ENCODE measurements at places on chromosomes 2 and 18.

GRCh38 chr2:43460611-43461365 lies 135.1 kb downstream of the THADA start:
- no peak for DNase-seq

DNA sequence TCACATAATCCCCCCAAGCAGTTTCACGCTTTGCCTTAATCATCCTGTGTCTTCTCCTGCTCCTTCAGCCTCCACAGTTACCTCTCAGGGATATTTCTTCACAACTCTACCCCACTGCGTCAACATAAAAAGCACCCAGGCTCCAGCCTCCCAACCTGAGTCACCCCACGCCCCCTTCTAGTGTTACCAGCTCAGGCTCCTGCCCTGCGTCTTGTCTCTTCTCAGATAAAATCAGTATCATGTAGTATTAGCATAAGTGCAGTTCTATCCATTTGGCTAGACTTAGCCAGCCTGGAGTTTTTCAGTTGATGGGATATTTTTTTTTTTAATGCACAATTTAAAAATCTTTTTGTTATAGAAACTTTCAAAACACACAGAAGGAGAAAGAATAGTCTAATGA lies 9.6 kb upstream of the PELI1 start:
- DNase-seq: no peak

- no peak for DNase-seq
These were observed 56.0 kb downstream of the UBE2E3 start for GRCh38 chr2:181036445-181036844.

GRCh38 chr2:109632158-109632789 lies 18.1 kb downstream of the SOWAHC start:
- no peak for DNase-seq

- DNase-seq: no peak
These were observed 181.3 kb upstream of the LINC00305 start for GRCh38 chr18:64330161-64330560.

- DNase-seq: no peak
These were observed 6.6 kb upstream of the RPL37A start for GRCh38 chr2:216491793-216492596.

- no peak for DNase-seq
These were observed 19.9 kb upstream of the NEDD4L start for GRCh38 chr18:58024139-58024538.

GRCh38 chr2:64523666-64524603 lies at the start of gene AFTPH:
TSS of gene AFTPH (plus strand) at chr2:64524328. CDS start at chr2:64551475, 27,147 bp downstream.
- DNase-seq: peak; percentile 100

GRCh38 chr2:179551539-179552045 lies 287.0 kb upstream of the SESTD1 start:
- DNase-seq: no peak

- no peak for DNase-seq
These were observed 1.6 kb downstream of the PLCL1 start for GRCh38 chr2:197805715-197806633.

DNA sequence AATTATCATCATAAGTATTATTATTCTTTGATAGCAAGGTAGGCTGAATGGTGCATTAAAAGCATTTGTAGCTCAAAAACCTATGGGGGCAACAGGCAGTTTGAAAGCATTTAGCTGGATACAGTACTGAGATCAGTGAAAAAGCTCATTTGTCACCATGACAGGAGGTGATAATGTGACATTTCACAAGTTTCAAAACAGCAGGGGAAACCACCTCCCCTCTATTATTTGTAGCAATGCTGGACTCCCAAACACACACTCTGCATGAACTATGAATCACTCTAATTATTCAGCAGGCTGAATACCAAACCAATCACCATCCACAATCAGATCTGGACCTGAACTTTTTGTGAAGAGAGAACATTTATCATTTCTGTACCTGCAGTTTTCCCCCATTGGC lies 63.4 kb downstream of the MYO5B start:
- DNase-seq: no peak

GRCh38 chr2:128547667-128548066 lies 229.0 kb upstream of the HS6ST1 start:
- DNase-seq: no peak

GRCh38 chr18:21218862-21219261 lies 23.2 kb upstream of the GREB1L start:
- no peak for DNase-seq

- DNase-seq: no peak
These were observed 152.2 kb downstream of the INHBB start for GRCh38 chr2:120498121-120498520.

DNA sequence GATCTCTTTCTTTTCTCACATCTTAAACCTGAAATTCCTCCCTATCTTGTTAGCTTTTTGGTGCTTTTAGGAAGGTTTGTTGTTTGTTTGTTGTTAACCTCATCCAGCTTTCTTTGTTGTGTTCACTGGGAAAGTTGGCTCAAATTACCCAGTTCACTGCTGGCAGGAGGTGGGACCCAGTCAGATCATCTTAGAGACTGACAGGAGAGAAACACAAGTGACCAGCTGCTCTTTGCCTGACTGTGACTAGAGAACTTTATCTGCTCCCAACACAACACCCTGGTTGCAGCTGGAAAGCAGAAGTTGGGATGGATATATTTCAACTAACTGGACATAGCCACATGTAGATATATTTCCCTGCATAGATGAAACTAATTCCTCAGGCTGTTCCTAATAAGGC lies 10.0 kb downstream of the MAPK4 start:
- no peak for DNase-seq

Data from activated CD4-positive, alpha-beta T cell treated with anti-CD3 and anti-CD28 coated beads for 36 hours (primary cell).